ENCODE measurements at places on chromosomes 2 and 18. TPM values are rescaled to one million over a fixed set of nuclear protein-coding genes. Genes with fewer than 3 reads are reported as not detected.

MERTK gene
- 31.8 TPM for total RNA-seq

MYO1B gene
- 27.9 TPM for total RNA-seq

DNA sequence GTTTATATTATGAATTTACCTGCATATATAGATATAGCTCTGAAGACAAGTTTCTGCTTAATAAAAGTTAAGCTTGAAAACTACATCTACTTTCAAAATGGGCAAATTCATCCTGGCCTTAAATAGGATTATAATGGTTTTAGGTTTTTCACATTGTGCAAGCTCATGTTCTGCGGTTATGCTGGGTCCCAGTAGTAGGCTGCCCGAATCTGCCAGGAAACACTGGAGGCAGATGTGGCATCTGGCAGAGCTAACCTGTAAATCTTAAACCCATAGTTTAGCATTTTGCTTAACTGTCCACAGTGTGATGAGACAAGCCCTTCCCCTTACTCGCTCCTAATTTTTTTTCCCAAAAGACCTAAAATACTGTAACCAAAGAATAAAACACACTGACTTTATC lies 234.2 kb downstream of the TCF4 start:
- DNase-seq, result no peak

GRCh38 chr2:46164529-46165301 lies 132.5 kb upstream of the EPAS1 start:
- peak; percentile 48 for DNase-seq

- no peak for DNase-seq
Observed at GRCh38 chr2:2021995-2022394, 277.7 kb upstream of the PXDN start.

- DNase-seq, result peak; percentile 89
Observed at GRCh38 chr2:3423492-3424170, 44.1 kb downstream of the TRAPPC12 start.

Data from tibial nerve (tissue), 4 donors.